Panc1 (cell line): ENCODE measurements at places on chromosomes 16 and 17. TPM values are rescaled to one million over a fixed set of nuclear protein-coding genes. Genes with fewer than 3 reads are reported as not detected.

DNA sequence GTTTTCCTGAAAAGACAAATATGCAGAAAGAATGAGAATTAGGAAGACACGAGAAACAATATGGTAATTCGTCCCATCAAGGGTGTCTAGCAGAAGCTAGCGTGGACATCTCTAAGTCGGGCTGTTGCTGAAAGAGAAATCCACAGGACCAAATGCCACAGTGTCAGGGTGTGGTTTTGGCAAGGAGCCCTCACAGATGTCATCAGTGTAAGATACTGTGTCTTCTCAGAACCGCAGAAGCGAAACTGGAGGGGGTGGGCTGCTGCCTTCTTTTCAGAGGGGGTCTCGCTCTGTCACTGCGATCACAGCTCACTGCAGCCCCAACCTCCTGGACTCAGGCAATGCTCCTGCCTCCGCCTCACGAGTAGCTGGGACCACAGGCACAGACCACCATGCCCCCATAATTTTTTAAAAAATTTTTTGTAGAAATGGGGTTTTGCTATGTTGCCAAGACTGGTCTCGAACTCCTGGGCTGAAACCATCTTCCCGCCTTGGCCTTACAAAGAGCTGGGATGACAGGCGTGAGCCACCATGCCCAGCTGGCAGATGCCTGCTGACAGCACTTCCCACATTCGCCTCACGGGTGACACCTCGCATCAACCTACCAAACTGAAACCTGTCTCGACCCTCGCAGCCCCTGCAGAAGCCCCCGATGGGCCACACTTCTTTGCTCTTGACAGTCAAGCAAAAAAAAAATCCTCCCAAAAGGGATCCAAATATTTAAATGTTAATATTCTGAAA lies 26.2 kb downstream of the TRAP1 start:
- no peaks in the 10 kb centered on the region for H3K36me3 ChIP-seq
- 0 out of 2 replicates have a peak, but pooled peaks cover 6% of the 10 kb centered on the region for H3K4me1 ChIP-seq
- H3K27me3 ChIP-seq = no peaks in the 10 kb centered on the region
- no peak overlapping the region for H3K27ac ChIP-seq

The PRPSAP2 gene
- total RNA-seq = 25.3 TPM

The FBXW10B gene
- total RNA-seq = 0.54 TPM

DNA sequence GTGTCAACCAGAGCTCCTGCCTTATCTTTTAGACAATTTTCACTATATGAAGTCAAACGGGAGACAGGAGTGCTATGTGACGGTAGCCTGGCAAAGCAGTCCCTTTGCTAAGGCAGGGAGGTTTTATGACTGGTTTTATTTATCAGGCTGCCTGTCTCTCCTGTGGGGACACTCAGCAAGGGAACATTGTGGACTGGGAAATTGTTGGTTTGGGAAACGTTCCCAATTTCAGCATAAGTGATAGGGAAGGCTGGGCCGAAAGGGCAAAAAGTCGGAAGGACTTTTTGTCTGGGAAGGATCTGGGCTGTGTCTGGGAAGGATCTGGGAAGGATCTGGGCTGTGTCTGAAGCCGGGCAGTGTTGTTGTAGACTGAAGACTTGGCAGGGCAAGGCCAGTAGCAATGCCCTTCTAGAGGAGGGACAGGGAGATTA lies 211.2 kb downstream of the PARN start:
- no peak for DNase-seq
- no peaks in the 10 kb centered on the region for H3K27me3 ChIP-seq
- H3K27ac ChIP-seq = no peak overlapping the region
- H3K36me3 ChIP-seq = no peaks in the 10 kb centered on the region
